ENCODE measurements at places on chromosomes 1 and 21.

GRCh38 chr1:240635466-240636256 is 23.7 kb upstream of the GREM2 start:
- no peaks in the 10 kb centered on the region for H3K36me3 ChIP-seq
- no peaks in the 10 kb centered on the region for H3K4me1 ChIP-seq
- no peak for DNase-seq
- H3K4me3 ChIP-seq, result no peak overlapping the region

DNA sequence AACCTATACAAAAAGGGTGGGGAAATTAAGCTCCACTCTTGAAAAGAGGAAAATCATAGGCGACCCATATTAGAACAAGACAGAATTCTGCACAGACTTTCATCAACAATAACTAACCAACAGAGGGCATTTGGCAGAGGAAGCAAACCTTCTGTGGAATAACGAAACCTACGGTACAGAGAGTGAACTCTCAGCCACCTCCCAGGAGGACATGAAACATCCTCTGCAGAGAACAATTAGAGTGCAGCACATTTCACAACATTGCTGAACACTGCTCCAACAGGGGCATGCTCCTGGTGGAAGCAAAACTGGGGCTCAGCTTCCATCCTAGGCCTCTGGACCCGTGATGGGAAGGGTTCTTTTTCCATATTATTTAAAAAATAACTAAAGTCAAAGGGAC is 110.9 kb downstream of the KCNJ15 start:
- H3K4me3 ChIP-seq, result no peak overlapping the region
- H3K27ac ChIP-seq, result no peak overlapping the region
- no peaks in the 10 kb centered on the region for H3K36me3 ChIP-seq

DNA sequence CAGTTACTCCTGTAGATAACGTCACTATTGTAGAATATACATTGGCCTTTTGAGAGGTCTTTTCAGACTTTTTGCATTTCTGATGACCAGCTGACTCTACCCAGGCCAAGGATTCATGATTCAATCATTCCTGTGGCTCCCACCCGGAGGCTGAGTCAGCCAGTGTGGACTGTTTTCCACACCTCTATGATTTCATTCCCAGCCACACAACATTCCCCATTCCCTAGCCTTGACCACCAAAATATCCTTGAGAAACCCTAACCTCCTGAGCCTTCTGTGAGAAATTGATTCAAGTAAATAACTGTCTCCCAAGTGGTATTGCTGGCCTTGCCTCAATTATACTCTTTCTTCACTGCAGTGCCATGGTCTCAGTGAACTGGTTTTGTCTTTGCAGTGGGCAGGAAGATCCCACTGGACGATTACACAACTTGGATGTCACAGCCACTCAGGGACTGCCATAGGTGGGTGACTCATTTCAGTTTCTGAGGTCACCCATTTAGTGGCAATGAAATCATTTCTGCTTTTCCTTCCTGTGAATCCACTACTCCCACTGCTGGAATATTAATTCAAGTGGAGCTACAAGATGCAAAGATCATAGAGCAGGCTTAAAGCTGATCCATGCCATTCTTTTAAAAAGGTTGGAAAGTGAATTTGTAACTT is 518.6 kb upstream of the ZP4 start:
- no peaks in the 10 kb centered on the region for H3K4me1 ChIP-seq
- no peaks in the 10 kb centered on the region for H3K36me3 ChIP-seq
- no peak overlapping the region for H3K27ac ChIP-seq
- H3K4me3 ChIP-seq, result no peak overlapping the region
- no peak for DNase-seq

DNA sequence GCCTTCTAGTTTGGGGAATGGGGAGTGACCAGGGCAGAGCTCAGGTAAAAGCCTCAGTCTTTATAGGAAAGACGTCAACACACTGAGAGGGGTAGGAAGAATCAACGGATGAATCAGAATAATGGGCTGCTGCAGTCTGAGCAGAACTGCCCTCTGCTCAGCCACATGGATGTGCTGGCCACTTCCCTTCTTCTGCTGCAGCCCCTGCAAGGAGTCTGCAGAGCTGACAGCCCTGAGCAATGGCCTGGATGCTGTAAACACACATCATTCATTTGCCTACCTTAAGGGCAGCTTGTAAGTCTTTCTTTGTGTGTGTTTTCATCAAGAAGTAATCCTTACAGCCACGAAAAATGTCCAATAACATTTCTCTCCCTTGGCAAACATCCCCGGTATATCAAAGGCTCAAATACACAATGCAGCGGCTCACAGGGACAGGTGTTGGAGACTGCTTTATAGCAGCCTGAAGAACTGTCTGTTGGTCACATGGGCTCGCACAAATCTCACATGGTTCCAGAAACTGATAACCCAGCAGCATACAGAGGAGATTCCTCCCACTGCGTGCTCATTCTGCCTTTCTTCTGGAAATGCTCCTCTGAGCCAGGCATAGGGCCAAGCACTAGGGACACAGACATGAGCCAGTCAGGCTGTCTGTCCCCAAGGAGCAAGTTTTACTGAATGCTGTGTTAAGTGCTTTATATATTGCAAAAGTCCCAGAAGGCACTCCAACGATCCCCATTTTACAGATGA is 110.1 kb downstream of the HMGB4 start:
- H3K27me3 ChIP-seq, result no peaks in the 10 kb centered on the region
- H3K36me3 ChIP-seq, result no peaks in the 10 kb centered on the region
- no peaks in the 10 kb centered on the region for H3K4me1 ChIP-seq
- no peak for DNase-seq
- no peak overlapping the region for H3K4me3 ChIP-seq

- H3K4me3 ChIP-seq, result no peak overlapping the region
- H3K4me1 ChIP-seq, result peaks cover 57% of the 10 kb centered on the region
- no peak overlapping the region for H3K27ac ChIP-seq
- no peaks in the 10 kb centered on the region for H3K27me3 ChIP-seq
- DNase-seq, result no peak
- H3K36me3 ChIP-seq, result peaks cover 46% of the 10 kb centered on the region
These were observed 55.1 kb downstream of the AGPAT3 start for GRCh38 chr21:43919871-43920801.

Measured in activated T-helper 2 cell treated with anti-CD3 and anti-CD28 coated beads, Interferon-gamma antibody, Interleukin-2, Interleukin-4, amounts not matched to agents 10 μg/mL and 5 μg/mL and 100 μg/mL, durations not matched to agents 14 hours and 24 hours and 36 hours (primary cell).